ENCODE measurements at places on chromosomes 12 and 14.

DNA sequence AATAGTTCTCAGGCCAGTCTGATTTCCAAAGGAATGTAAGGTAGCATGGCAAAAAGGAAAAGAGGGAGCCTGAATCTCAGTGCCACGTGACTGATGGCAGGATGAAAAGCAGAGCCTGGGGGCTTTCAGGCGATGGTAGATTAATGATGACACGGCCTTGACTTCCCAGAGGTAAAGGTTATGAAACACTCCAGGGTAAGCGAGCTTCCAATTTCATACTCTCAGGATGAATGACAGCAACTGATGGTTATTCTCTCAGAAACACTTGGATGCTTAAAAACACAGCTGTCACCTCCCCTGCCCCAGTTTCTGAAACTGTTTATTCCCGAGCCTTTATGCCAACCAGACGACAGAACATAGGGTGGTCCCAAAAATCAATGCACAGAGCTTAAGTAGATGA is 28.8 kb downstream of the GDF11 start:
- no peak for DNase-seq

- DNase-seq: no peak
Observed at GRCh38 chr14:100649173-100649519, 61.9 kb upstream of the BEGAIN start.

DNA sequence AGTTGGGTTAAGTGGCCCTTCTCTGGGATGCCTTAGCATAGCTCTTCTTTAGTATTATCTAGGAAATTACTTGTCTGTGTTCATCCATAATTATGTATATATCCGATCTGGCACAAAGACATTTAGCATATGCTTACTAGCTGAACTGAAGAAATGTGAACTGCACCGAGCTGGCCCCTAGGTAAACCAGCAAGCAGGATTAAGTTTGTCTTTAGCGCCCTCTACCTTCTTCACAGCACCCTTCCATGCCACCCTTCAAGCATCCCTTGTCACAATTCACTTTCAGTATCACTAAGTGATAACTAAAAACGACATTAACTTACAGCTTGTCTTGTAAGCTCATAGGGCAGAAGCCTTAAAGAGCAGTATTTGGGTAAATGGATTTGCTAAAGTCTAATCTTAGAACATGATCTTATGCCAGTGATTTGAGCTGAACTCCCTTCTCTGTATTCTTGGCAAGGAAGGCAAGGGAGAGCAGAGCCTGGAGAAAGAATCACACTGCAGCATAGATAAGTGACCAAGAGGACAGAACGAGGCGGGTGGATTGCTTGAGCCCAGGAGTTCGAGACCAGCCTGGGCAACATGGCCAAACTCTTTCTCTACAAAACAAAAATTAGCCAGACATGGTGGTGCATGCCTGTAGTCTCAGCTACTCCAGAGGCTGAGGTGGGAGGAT is 2.6 kb upstream of the HAL start:
- DNase-seq: peak; percentile 74

DNA sequence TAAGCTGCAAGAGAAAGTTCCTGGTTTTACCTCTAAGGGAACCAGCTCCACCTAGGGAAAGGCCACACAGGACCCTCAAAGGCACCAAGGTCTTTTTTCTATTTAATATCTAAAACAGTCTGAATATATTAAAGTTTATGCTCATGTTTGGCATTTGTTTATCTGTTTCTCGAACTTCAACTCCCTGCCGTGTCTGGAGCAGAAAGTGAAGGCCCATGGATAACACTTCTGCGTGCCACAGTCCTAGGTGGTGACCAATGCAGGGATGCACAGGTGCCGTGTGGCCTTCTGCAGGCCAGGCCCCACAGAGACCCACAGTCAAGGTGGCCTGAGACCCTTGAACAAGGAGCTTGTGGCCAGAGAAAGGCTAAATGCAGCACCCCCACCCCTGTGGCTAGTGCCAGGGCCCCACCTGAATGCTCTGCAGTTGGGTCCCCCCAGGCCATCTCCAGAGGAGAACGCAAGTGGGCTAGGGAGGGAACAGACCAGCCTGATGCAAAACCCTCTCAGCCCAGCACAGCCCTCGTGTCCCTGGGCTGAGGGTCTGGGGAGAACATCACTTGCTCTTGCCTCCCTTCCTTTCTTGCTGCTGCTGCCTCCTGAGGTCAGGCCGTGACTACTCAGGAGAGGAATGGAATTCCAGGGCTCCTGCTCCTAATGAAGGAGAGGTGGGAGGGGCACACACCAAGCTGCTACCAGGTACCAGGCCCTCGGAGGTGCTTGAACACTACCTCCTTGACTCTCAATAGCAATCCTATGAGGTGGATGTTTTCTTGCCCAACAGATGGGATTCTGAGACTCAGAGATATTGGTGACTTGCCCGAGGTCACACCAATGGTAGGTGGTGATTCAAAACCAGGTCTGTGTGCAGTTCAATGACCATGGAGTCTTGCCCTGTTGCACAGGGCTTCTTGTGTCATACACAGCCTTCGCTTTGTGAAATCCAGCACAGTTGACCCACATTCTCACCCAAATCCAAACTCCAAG is 45.4 kb downstream of the PSMA6 start:
- DNase-seq: no peak

- no peak for DNase-seq
Observed at GRCh38 chr14:104388541-104389325, 190.8 kb upstream of the C14orf180 start.

DNA sequence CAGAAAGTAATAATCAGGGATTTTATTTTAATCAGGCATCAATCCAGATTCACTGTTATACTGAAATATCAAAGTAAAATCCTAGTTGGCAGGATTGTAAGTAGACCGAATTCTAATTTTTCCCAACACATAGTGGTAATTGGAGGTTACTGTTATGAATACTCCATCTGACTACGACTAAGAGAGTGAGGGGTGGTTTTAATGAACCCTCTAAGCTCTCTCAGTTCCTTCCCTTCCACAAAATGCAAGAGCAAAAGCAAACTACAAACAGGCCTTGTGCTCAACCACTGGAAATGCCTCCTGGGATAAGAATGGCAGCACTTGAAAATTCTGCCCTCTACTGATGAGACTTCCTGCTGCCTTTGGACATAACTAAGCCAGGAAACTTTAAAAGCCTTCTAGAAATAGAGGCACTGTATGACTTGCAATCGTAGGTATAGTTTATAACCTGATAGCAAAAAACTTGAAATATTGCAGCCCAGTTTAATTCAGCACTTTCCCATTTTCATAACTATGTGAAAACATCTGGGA is 184.8 kb downstream of the SLC16A7 start:
- no peak for DNase-seq

Measured in CD4-positive, alpha-beta T cell treated with Interferon alpha-2 for 1 hour (primary cell).